ENCODE measurements at places on chromosomes 1 and 21.

- DNase-seq: no peak
These were observed 116.1 kb upstream of the GORAB start for GRCh38 chr1:170415710-170416372.

DNA sequence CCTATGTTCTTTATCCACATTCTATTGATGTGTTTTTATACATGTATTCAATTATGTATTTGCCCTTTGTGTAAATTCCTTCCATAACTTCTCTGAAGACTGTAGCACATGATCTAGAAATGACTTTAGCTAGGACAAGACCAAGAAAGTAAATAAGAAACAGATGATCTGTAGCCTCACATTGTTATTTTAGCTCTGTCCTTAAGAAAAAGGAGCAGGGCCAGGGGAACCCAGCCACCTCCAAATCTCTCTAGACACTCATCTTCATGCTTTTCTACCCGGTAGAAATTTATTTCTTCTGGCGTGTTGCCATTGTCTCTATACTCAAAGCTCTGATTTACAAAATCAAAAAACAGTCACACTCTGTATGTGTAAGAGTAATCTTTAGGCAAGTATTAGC is 27.1 kb downstream of the CDC7 start:
- no peak for DNase-seq

DNA sequence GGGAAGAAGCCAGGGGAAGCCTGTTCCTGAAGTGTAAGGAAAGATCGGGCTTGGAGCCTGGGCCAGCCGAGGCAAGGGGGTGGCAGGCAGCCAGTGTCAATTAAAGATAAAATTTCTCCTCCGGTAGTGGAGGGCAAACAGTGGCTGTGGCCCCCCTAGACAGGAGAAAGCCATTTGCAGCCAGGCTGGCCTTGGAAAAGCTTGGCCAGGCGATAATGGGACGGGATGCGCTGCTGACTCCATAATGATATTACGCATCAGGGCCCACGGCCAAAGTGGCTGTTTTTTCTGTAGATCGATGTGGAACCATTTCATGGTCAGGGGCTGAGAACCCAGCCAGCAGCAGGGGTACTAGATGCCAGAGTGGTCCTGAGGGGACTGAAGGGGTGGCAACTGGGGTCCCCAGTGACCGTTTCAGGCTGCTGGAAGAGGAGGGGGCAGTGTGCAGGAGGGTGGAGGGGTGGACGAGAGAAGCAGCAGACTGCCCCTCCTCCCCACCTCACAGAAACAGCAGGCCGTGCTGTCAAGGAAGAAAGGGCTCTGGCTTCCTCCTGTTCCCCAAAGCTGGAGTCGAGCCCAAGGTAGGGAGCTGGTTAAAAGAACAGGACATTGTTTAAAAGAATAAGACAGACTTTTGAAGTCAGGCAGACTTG is 25.2 kb downstream of the KCNC4 start:
- DNase-seq: no peak

GRCh38 chr1:31665234-31665878 is 20.7 kb upstream of the PEF1 start:
- DNase-seq: no peak

DNA sequence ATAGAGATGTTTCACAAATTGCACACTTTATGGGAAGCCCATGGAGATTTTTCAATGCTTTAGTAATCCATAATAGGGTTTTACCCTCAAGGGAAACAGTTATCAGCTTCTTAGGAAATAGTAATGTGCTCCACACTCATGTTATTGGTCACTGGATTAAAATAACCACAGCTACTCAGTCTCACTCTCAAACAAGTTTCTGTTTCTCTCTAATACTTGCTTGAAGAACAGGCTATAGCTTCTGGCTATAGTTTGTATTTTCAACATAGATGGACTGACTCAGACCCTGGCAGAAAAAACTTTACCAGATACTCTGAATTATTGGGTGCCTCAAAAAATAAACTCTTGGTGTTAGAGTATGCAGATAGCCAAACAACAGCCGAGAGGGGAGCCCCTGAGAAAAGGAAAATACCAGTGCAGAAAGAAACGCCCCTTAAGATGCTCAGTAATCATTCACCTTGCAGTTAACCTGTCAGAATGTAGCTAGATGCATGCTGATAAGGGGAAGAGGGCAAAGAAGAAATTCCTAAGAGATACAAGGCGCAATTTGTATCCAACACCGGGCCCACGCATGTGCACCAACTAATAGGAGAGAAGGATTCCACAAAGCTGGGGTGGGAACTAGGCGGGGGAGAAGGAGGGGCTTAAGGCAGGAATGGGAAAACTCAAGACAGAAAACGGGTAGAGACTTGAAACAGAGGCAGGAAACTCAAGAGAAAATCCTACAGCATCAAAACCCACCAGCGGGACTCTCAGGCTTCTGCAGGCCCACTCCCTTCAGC is 30.4 kb upstream of the PDE4B start:
- DNase-seq: no peak

DNA sequence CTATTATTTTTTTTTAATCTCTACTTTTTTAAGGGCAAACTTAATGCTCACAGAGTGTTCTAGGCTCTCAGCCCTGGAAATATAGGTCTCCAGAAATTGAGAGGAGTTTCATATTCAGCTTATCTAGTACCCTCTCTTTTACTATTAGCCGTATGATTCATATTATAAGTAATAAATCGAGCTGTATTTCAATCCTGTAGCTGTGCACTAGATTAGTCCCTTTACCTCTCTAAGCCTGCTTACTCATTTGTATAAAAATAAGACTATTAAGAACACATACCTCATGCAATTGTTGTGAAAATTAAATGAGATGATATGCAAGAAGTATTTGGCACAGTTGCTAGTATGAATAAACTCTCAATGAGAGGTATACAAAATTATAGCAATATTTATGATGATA is 128.2 kb upstream of the HOOK1 start:
- no peak for DNase-seq

- peak; percentile 16 for DNase-seq
These were observed 233.7 kb upstream of the NFIA start for GRCh38 chr1:60848583-60849188.

GRCh38 chr1:240618946-240619345 is 7.0 kb upstream of the GREM2 start:
- DNase-seq: no peak

- no peak for DNase-seq
These were observed 24.9 kb upstream of the TADA1 start for GRCh38 chr1:166900987-166901386.

- DNase-seq: no peak
These were observed 43.1 kb upstream of the SUCO start for GRCh38 chr1:172489847-172490246.

DNA sequence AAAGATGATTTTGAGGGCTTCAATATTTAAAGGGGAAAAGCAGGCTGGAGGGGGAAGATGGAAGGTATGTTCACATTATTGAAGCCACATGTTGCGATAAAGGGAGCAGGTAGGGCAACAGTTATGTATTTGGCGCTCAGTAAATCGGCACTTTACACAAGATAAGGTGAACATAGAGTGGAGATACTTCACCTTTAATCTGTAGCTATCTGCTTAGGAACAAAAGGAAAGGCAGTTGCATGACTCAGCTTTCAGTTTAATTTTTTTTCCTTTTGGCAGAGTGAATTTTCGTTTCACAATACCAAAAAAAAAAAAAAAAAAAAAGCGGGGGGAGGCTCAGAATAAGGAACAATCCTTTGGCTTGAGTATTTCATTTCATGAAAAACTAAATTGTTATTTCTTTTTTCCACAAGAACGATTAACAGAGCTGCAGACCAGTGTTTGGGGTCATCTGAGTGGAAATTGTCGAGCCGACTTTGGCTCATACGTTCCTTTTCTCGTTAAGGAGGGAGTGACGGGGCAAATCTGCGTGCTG is 1.1 kb upstream of the COQ8A start:
- peak; percentile 16 for DNase-seq

GRCh38 chr1:26697978-26698849 is 2.4 kb downstream of the ARID1A start:
- DNase-seq: peak; percentile 96

DNA sequence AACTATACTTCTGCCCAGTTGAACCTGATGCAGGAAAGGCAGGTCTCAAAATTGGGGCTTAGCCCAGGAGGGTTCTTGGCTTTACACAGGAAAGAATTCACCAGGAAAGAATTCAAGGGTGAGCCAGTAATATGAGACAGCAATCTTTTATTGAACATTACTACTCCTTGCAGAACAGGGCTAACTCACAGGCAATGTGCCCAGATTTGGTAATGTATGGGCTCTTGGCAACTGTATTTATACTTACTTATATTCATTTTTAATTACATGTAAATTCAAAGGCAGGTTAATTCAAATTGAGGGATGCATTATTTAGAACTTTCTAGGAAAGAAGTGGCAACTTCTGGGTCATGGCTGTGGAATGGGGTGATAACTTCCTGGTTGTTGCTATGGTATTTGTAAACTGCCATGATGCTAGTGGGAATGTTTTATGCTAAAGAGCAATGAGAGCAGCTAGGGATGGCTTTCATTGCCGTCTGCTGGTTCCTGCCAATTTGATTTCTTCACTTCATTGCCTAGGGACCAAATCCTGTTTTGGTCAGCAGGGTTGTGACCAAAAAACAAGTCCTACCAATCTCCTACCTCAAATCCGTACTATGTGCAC is 107.5 kb downstream of the CHRM3 start:
- DNase-seq: no peak

- DNase-seq: peak; percentile 55
These were observed at the start of gene MEGF6 for GRCh38 chr1:3611170-3612019. TSS of gene MEGF6 (minus strand) at chr1:3611508. CDS start at chr1:3611268, 240 bp downstream.

DNA sequence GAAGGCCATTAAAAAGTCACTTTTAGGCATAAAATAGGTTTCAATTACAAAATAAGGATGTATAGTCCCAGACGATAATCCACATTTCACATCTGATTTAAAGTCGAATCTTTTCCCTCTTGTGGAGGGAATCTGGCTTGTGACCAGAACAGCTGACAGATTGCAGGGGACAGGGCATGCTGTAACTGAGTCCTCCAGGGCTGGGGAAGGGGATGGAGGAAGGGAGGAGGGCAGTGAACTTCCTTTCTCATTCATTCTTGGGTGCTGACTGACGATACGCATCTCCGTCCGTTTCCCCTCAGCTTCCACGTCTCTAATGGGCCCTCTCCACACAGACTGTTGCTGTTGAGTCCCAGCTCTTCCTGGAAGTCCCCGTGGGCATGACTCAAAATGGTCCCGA is 108.1 kb upstream of the CSF3R start:
- no peak for DNase-seq

- DNase-seq: peak; percentile 73
These were observed 134.6 kb upstream of the ARHGEF16 start for GRCh38 chr1:3319874-3320245.

- DNase-seq: peak; percentile 99
These were observed 153.3 kb downstream of the TOMM20 start for GRCh38 chr1:234975122-234975940.

DNA sequence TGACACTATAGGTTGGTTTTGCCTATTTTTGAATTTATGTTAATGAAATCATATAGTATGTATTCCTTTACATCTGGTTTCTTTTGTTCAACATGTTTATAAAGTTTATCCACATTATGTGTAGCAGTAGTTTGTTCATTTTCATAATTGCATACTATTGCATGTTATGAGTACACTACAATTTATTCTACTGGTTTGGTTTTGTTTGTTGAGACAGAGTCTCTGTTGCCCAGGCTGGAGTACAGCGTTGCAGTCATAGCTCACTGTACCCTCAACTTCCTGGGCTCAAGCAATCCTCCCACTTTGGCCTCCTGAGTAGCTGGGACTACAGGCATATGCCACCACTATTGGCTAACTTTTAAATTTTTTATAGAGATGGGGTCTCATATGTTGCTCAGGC is 21.0 kb downstream of the RAD54L start:
- DNase-seq: no peak

- peak; percentile 43 for DNase-seq
These were observed 712 bp downstream of the DEGS1 start for GRCh38 chr1:224183591-224184312.

- no peak for DNase-seq
These were observed 20.3 kb downstream of the SUSD4 start for GRCh38 chr1:223343692-223344091.

DNA sequence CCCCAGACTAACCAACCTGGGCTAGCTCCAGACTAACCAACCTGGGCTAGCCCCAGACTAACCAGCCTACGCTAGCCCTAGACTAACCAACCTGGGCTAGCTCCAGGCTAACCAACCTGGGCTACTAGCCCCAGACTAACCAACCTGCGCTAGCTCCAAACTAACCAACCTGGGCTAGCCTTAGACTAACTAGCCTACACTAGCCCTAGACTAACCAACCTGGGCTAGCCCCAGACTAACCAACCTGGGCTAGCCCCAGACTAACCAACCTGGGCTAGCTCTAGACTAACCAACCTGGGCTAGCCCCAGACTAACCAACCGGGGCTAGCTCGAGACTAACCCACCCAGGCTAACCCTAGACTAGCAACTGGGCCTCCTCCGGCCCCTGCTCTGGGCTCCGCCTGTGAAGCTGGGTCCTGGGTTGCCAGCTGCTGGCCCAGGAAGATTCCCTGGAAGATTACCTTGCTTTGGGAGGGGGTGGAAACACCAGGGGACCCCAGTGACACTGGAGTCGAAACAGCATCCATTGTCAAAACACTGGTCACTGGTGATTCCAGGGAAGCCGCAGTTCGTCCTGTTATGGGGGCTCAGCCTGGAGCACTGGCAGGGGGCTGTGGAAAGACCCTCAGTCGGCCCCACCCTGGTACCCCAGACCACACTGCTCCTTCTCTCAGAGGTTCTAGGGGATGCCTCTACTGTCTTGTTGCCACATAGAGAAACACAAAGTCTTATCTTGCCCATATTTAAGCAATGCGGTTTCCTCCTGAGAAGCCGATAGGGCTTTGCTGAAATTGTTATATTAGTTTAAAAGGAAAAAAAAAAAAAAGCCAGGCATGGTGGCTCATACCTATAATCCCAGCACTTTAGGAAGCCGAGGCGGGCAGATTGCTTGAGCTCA is 1.1 kb downstream of the TFF2 start:
- no peak for DNase-seq

DNA sequence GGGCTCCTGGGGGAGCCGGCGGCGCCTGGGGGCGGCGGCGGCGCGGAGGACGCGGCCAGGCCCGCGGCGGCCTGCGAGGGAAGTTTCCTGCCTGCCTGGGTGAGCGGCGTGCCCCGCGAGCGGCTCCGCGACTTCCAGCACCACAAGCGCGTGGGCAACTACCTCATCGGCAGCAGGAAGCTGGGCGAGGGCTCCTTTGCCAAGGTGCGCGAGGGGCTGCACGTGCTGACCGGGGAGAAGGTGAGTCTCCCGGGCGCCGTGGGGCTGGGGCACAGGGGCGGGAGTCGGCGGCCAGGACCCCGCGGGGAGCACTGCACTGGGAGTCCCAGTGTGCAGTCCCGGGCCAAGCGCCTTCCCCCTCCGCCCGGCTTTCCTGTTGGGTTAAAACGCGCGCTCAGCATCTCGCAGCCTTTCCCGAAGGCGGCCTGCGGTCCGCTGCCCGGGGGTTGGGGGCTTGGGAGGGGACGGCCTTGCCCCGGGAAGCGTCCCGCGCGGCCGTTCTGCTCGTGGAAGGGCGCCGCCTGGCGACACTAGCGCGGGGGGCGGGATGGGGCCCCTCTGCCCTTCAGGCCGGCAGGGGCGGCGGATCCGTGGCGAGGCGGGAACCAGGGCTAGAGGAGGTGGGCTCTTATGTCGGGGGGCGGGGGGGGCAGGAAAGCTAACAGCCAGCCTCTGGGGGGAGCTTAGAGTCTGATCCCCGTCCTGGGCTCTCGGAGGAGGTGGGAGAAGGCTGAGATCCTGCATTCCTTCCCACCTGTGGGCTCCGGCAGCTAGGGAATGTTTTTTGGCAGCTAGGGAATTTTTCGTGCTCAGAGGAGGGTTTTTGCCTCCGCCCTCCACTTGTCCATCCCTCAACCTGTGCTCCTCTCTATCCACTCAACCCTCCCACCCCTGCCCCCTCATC is 1.1 kb downstream of the HUNK start:
- no peak for DNase-seq

- no peak for DNase-seq
These were observed 2.5 kb upstream of the SFT2D2 start for GRCh38 chr1:168223261-168223660.
